ENCODE measurements at places on chromosomes 13 and 19.

DNA sequence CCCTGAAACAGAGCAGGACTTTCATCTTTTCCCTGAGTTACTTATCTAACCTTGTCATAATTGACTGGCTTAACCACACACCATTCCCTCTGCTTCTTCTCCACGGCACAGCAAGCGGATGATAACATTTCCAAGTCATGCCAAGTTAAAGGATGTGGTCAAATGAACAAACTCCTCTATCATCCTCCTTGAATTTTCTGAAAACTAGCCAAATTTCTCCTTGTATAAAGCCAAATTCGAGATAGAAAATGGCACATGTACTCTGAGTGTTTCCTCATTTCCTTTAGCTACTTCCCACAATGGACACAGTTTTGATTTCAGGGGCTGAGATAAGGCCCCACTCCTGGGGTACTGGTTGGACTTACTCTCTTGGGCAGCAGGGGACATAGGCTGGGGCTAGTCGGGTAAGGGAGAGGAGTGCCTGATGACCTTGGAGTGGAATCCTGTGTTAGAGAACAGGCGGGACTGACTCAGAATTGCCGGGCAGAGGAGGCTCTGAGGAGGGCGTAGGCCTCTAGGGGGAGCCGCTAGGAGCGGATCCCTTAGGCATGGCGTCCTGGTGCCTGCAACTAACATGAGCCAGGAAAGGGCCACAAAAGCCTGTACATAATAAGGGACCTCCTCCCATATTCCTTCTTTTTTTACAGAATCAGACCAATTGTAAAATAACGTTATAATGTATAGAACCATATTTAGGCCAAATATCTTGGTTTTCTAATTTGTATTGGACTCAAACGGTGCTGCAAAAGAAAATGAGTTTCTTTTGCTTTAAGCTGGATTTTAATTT is 20.3 kb upstream of the TMTC4 start:
- DNase-seq: no peak

DNA sequence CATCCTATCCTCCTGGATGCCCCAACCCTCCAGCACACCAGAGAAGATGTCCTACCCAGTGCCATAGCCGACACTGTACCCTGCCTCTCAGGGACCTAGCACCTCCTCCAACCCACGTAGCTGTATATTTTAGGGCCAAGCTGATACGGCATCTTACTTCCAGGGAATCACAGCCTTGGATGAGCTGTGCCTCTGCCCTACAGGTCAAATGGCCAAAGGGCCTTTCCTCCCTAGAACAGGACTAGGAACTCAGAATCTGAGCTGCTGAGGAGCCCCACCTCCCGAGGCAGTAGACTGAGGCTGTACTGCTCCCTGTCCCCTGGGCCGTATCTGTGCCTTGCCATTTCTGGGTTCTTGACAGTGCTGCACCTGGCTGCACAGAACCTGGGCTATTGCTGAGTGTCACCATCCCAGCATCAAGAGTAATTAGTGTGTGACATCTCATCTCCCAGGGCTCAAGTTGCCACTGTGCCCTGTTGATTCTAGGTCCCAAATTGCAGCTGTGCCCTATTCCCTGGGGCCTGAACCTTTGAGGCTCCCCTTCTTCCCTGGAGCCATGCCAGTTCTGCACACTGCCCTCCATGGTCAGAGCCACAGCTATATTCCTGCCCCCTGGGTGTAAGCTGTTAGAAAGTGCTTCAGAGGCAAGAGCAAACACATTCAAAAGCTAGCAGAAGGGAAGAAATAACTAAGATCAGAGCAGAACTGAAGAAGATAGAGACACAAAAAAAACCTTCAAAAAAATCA is 41.0 kb downstream of the VWA8 start:
- no peak for DNase-seq

- DNase-seq: no peak
These were observed 134.4 kb downstream of the DNAJC15 start for GRCh38 chr13:43157796-43158195.

DNA sequence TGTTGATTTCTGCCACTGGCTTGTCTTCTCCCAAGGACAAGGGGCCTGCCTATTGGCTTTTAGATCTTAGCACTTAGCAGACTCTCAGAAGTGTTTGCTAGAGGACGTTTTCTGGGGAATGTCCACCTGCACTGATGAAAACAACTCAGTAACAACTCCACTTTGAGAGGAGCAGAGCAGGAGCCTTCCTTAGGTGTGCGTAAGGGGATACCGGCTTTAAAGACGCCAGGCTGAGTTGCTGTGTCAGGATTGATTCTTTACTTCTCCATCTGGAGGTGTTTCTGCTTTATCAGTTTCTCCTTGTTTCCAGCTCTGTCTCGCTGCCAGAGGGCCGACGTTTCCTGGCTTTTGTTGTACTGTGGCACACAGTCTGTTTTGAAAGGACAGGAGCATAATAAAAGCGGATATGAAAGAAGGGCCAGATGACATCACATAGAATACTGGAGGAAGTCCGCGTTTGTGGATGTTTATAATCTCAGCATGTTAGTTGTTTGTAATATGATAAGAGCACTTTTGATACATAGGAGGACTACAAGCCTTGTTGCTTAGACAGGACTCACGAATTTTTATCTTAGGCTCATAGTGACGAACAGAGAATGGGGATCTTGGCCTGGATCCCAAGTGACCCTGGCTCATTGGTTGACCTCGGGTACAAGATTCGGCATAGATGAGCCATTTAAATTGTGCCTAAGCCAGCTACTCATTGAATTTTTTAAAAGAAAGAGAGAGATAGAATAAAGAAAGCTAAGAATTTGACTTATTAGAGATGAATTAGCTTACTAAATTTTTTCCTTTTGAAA is 34.6 kb downstream of the COL4A2 start:
- DNase-seq: no peak

DNA sequence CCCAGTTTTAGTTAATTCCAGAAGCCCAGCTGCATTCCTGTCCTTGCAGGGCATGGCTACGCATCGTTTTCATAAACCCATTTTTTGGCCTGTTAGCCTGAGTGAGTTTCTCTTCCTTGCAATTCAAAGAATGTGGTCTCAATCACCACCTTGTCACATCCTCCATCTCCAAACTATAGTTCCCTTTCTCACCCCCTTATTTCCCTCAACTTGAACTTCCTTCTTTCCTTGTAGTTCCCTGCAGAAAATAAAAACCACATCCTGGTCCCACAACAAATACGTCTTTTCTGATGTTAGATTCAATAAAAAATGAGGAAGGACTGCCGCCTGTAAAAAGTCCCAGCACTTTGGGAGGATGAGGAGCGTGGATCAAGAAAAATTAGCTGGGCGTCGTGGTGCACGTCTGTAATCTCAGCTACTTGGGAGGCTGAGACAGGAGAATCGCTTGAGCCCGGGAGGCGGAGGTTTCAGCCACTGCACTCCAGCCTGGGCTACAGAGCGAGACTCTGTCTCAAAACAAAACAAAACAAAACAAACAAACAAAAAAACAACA is 13.2 kb downstream of the ADGRE3 start:
- no peak for DNase-seq

DNA sequence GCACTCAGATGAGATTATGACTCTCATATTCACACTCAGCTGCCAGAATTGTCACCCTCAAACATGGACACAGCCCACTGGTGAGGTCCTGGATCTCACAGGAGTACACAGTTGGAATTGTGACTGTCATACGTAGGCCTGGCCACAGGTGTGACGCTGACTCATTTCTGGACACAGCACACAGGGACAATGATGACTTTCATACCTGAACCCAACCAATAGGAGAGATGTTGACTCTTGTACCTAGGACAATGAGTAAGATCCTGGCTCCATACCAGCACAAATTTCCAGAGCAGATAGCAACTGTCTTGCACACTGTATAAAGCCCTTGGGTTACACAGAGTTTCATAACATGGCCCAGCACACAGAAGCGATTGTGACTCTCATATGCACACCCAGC is 46.4 kb downstream of the ZNF85 start:
- no peak for DNase-seq

- no peak for DNase-seq
These were observed 41.9 kb downstream of the NFIX start for GRCh38 chr19:13037161-13037560.

- no peak for DNase-seq
These were observed 101.3 kb downstream of the GNG7 start for GRCh38 chr19:2600914-2601870.

- DNase-seq: peak; percentile 47
These were observed 598.6 kb upstream of the PCDH20 start for GRCh38 chr13:62014299-62014698.

GRCh38 chr19:24040621-24041020 is 46.4 kb upstream of the ZNF254 start:
- DNase-seq: no peak

DNA sequence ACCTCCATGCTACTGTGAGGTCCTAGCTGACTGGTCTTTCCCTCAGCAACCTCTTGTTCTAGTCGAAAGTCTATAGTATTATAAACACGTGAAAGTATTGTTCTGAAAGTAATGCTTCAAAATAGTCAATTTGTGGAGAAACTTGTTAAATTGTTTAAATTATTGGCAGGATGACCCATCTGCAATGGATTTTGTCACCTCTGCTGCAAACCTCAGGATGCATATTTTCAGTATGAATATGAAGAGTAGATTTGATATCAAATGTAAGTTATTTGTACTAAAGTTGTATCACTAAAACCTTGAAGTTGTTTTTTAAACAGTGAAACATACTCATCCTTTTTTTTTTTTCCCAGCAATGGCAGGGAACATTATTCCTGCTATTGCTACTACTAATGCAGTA is 25.9 kb downstream of the UBA2 start:
- no peak for DNase-seq

- no peak for DNase-seq
These were observed 413.9 kb downstream of the SLITRK5 start for GRCh38 chr13:88085036-88085435.

- no peak for DNase-seq
These were observed 118.6 kb downstream of the URI1 start for GRCh38 chr19:30060531-30061222.

- DNase-seq: no peak
These were observed 32.1 kb upstream of the SOX1 start for GRCh38 chr13:112034846-112035245.

DNA sequence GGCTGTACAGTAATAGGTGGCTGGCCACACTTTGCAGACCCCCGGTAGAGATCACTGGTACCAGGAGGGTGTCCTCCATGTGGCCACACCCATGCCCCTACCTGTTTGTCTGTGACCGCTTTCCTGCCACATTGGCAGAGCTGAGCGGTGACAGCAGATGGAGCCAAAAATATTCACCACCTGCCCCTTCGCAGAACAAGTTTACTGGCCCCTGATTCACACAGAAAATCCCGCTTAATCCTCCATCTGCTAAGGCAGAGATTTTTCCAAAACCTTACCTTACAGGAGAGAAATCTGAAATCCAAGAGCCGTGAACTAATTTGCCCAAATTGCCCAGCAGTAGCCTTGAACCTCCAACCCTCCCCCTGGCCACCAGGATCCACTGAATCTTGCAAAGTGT is 52.1 kb downstream of the MYO9B start:
- DNase-seq: no peak

- DNase-seq: no peak
These were observed 131.0 kb downstream of the TNFRSF19 start for GRCh38 chr13:23701186-23701585.

GRCh38 chr13:67148161-67148571 is 82.0 kb downstream of the PCDH9 start:
- DNase-seq: no peak

- DNase-seq: no peak
These were observed 632.0 kb downstream of the SLITRK5 start for GRCh38 chr13:88303157-88303556.

- DNase-seq: no peak
These were observed 89.7 kb downstream of the HSPH1 start for GRCh38 chr13:31072041-31072440.

DNA sequence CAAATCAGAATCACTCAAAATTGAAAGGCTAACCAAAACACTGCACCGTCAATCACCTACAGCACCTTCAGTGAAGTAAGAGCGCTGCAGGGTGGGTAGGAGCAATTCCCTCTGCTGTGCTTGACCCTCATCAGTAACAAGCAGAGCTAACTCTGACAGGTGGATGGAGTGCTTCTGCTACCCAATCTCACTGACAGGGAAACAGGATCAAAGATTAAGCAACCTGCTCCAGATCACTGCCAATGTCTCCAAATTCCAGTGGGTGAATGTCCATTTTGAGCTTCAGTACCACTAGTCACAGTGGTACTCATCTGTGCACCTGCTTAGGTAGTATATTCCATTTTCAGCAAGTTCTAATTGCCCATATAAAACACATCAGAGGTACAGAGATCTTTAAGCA is 25.2 kb downstream of the BRD4 start:
- no peak for DNase-seq

- DNase-seq: no peak
These were observed 66.6 kb downstream of the SPRYD7 start for GRCh38 chr13:49869519-49869918.

- DNase-seq: no peak
These were observed 17.3 kb downstream of the NCR1 start for GRCh38 chr19:54923276-54923675.

GRCh38 chr13:49292742-49293486 is 45.2 kb downstream of the CDADC1 start:
- DNase-seq: peak; percentile 65

All from NCI-H1092 (cell line).